IMR-90 (cell line): ENCODE measurements at places on chromosomes 13 and 19. TPM values are rescaled to one million over a fixed set of nuclear protein-coding genes. Genes with fewer than 3 reads are reported as not detected.

Gene PLVAP
- total RNA-seq, result not detected in 2 replicates

Gene LRRC8E
- 6.9 and 7.2 TPM in 2 replicates for total RNA-seq

Gene EEF1AKMT1
- total RNA-seq, result 10.6 and 11.7 TPM in 2 replicates

Gene ACP7
- not detected in 2 replicates for total RNA-seq

- DNase-seq, result no peak
Observed at GRCh38 chr13:50355797-50356196, 340.6 kb downstream of the KCNRG start.

DNA sequence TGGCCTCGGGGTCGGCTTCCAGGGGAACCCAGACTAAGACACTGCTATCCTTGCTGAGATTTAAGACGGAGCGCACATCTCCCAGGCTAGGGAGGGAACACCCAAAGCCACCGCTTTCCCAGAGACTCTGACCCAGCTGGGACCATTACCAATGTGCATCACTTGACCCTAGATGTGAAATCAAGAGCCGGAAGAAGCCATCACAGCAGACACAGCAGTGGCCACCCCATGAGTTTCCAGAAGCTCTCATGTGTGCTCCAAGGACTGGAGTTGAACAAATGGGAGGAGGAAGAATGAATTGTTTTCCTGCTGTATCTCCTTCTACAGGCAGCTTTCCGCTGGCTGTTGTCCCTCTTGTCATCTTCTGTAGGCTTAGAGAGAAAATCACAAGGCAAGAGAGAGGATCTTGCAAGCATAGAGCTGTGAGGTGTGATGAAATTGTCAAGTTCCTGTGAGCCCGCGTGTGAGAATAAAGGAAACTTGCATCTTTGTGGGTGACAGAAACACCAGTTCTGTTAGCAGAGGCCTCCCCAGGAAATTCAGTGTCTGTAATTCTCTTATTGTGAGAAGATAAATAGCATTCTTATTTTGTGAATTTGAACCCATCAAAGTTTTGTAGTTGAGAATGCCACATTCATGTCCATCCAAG is 711.8 kb downstream of the UQCRFS1 start:
- DNase-seq, result no peak

DNA sequence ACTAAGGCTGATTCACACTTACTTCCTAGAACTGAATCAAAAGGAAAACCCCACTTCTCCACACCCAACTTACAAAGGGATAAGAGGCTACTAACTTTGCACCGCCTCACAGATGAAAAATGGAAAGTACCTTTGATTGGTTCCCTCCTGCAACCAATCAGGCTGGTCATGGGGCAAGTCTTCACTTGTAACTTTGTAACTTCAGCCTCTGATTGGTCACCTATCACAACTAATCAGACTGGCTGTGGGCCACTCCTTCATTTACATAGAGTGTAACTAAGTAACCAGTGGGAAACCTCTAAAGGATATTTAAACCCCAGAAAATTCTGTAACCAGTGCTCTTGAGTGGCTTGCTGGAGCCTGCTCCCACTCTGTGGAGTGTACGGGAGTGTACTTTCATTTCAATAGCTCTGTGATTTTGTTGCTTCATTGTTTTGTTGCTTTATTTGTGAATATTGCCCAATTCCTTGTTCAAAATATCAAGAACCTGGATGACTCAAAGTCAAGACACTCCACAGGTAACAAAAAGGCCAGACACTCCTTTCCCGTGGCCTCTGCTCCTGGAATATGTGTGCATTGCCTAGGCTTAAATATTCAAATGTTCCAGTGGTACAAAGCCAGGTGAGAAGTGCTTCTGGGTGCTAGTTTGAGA is 50.5 kb downstream of the RFC3 start:
- DNase-seq, result no peak

- DNase-seq, result no peak
Observed at GRCh38 chr13:51957377-51958216, 53.7 kb downstream of the ATP7B start.

- no peak for DNase-seq
Observed at GRCh38 chr13:112837371-112838037, 131.5 kb upstream of the MCF2L start.

- no peak for DNase-seq
Observed at GRCh38 chr19:16739546-16739945, 19.9 kb downstream of the NWD1 start.

- no peak for DNase-seq
Observed at GRCh38 chr19:35806597-35806996, 6.0 kb downstream of the PRODH2 start.

DNA sequence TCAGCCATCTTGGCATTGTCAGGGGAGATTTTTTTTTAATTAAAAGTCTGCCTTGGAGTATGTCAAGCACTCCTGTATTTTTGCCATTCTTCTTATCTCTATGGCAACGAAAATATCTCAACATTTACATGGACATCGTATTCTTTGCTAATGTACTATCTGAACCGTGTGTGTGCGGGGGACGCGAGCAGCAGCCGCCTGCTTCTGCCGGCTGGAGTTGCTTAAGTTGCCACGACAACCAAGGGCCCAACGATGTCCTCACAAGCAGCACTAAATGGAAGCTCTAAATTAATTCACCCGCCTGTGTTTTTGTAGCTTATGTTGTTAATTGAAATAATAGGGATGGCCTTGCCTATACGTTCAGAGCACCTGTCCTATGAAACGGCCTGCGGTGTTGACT is 309.5 kb downstream of the TEX29 start:
- DNase-seq, result no peak

DNA sequence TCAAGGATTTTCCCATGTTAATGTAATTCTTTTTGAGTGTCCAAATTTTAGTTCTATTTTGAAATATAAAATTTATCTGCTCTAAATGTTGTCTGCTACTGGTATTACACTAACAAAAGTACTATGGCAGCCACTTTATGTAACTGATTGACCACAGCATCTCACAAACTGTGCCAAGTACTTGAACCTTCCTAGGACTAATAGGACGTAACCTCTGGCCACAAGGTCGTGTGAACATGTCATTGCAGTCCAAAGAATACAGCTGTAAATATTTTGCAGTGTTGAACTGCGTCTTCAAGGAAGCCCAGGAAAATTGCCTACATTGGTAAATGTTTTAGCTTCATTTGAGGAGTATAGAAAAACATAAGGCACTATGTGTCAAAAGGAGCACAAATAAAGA is 1.9 kb downstream of the KCTD4 start:
- no peak for DNase-seq

DNA sequence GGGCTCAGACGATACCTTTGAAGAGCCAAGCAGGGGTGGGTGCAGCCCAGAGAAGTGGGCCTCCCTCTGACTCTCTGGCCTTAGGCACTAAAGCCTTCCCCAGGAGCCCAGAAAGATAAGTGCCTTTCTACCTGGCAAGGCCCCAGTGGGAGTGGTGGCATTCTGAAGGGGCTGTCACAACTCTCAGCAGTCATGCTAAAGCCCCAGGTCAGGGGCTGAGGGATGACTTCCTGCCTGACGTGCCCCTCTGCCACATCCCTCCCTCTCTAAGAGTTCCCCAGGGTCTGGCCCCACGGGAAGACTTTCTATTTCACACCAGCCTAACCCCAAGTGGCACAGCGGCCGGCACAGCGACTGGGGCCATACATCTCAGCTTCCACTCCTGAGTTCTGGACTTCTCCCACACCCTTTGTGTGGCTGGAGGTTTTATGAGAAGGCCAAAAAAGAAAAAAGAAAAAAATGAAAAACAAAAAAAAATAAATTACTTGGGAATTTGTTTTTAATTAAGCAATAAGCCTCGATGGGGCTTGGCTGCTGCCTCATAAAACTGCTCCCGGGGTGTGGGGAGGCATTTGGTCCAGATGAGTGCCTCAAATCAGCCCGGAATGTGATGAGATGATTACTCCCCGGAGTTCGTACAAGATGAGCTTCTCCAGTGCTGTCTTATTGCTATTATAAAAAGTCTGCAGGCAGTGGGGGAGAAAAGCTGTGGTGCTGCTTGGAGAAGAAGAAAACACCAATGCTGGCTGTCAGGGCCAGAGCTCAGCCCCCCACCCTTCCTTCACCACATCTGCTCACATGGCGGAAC is 28.5 kb upstream of the PLEKHF1 start:
- no peak for DNase-seq

DNA sequence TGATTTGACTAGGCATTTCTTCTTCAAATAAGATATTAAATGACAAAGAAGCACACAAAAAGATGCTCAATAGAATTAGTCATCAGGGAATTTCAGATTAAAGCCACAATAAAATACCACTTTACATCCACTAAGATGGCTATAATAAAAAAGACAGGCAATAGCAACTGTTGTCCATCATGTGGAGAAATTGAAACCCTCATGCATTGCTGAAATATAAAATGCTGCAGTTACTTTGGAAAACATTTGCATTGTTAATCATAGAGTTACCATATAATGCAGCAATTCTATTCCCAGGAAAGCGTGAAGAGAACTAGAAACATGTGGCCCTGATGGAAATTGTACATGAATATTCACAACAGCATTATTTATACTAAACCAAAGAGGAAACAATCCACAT is 605.5 kb upstream of the SLITRK1 start:
- no peak for DNase-seq
